ENCODE measurements at places on chromosomes 2 and 18.

- DNase-seq, result no peak
These were observed 174.8 kb downstream of the DYM start for GRCh38 chr18:49285627-49286026.

DNA sequence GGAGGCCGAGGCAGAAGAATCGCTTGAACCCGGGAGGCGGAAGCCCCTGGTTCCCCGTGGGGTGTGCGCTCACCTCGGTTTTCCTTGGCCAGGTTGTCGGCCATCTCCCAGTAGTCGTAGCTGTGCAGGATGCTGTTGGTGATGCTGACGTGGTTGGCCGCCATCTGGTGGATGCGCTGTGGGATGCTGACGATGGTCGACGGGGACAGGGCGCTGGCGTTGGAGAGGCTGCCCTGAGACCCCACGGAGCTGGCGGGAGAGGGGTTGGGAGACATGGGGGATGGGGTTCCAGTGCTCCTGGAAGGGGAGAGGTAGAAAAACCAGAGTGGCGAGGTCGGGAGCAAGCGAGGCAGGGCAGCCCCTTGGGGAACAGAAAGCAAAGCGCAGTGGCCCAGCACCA lies 64.4 kb upstream of the REV1 start:
- no peak for DNase-seq

GRCh38 chr18:24198461-24198860 lies 59.6 kb downstream of the CABYR start:
- no peak for DNase-seq

DNA sequence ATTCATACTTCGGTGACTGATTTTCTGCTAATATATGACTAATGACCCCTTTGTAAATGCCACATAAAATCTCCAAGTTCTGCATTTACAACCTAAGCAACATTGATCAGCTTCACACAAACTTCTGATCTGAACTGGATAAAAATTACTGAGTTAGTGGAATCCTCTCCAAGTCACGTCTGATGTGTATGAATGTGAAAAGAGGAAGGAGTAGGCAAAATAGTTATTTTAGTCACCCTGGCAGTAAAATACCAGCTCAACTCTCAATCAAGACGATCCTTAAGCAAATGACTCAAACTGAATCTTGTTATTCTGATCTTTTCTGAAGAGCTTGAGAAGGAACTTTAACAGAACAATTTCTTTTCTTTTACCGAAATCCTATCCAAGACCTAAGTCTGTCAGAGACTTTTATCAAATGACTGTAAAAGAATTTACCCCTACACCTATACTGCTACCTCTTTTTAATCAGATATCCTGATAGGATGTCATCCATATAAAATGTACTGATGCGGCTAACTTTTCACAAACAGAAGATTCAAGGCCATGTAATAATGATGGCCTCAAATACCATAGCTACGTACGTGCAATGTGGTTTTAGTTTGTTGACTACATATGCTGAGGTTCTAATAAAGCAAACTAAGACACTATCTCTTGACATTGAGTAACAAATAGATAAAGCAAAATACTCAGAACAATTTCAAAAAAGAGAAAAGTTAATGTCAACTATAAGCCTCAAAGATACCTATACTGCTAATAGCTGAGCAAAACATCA lies 23.7 kb downstream of the CUL3 start:
- no peak for DNase-seq

DNA sequence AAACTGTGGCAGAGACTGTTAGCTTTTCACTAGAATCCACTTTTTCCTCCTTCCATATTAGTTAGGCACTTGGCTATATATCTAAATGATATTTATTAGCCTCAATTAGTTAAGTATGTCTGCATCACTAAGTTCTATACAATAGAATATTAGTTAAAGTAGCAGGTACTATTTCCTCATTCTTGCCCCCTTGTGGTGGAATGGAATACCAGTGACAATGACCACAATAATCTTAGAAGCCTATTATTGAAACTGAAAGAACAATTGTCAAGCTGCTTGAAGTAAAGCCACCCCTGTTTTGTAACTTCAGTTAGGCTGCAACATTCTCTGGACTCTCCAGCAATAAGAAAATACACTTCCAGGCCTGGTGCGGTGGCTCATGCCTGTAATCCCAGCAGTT lies 476.3 kb upstream of the VWC2L start:
- no peak for DNase-seq

Measured in NCI-H2227 treated with DMSO at 0.1 percent for 48 hours (cell line).